ENCODE measurements at places on chromosomes 13 and 19.
A peak's percentile ranks its signal among the peaks of the same experiment; 100 is the strongest.

DNA sequence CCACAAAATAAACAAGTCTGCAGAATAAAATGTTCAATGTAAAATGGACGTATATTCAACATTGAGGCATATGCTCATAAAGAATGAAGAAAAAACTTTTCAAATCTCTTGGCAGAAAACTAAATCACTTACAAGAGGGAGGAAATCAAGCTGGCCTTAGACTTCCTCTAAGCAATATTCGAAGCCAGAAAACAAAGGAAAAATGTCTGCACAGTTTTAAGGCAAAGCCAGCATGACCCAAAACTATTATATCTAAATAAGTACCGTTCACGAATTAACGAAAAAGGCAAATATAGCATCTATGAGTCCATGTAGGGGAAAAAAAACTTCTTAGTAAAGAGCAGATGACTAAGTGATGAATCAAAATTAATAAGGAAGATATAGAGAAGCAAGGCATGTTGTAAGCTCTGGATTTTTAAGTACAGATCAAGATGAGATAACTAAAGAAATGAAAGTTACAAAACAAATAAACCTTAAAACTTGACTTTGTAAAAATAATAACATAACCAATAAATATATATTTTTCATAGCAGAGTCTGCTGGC, 101.3 kb downstream of the KCNRG start:
- no peak for DNase-seq

- DNase-seq: peak; percentile 95
Observed at GRCh38 chr19:6516018-6516658, 14.0 kb upstream of the TUBB4A start.

GRCh38 chr13:80586356-80586755, 245.4 kb upstream of the SPRY2 start:
- DNase-seq: no peak

- DNase-seq: no peak
Observed at GRCh38 chr13:40981949-40982348, 37.2 kb downstream of the ELF1 start.

DNA sequence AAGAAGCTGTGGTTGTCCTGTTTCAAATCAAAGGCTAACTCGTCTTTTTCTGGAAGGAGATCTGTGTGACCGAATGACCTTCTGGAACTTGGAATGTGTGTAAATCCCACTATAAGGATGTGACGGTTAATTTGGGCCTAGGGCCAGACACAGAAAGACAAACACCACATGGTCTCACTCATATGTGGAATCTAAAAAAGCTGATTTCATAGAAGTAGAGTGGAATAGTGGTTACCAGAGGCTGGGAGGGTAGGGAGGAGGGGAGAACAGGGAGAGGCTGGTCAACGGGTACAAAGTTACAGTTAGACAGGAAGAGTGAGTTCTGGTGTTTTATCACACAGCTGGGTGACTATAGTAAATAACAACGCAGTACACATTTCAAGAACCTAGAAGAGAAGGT, 39.3 kb upstream of the RGCC start:
- DNase-seq: no peak

DNA sequence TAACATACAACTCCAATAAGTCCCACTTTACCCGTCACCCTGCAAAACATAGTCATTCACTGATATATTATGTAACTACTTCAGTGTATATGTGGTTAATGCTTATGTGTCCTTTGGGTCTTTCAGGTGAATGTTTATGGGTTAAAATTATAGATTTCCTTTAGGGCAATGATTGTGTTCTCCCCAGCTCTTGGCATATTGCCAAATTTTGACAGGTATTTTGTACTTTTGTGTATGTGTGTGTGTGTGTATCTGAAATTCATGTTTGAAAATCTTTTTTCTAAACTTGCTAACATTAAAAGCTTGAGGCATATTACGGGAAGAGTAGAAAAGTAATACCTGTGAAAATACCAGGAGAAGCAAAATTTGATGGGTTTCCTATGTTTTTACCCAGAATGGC, 8.2 kb downstream of the CDK8 start:
- DNase-seq: no peak

DNA sequence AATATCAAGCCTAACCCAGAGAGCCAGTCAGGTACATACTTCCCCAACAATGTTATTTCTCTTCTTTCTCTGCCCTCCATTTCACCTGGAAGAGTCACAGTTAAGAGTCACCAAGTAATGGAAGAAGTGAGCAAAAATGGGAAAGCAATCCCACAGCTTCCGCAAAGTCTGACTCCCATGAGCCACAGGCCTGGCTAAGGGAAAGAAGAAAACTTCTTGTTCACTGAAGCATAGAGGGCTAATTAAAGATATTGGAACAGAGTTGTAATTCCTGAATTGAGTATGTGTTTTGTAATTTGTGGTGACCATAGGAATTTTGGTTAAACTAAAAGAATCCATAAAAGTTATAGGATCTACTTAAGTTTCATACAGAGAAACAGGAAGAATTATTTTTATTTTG, 830.9 kb upstream of the PCDH20 start:
- DNase-seq: no peak

DNA sequence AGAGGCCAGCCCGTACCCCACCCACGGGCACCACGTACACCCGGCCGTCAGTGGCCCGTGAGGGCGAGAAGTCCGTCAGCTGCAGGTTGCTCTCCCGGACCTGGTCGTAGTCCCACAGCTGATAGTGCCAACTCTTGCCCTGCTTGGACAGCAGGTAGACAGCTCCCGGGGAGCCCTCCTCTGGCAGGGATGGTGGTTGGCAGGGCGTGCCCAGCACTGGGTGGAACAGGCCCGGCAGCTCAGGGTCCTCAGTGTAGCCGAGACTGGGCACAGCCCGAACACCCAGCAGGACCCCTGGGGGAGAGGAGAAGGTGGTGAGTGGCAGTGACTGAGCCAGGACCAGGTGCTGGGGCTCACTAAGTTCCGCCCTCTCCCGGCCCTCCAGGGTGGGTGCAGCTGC, 7.8 kb downstream of the ACTMAP start:
- DNase-seq: no peak

DNA sequence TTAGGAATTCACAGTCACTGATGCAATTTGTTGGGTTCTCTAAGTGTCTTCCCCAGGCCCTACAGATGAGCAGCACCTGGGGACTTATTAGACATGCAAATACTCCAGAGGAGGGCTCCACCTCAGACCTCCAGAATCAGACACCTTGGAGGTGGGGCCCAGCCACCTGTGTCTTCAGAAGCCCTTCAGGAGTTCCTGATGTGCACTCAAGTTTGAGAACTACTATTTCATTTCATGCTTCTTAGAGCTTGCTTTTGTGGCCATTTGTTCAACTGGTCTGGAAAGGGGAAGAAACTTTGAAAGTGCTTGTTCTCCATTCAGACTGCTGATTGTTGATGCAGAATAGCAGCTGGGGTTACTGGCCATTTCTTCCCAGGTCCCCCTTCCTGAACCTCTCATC, 472.0 kb downstream of the COG6 start:
- DNase-seq: peak; percentile 33

DNA sequence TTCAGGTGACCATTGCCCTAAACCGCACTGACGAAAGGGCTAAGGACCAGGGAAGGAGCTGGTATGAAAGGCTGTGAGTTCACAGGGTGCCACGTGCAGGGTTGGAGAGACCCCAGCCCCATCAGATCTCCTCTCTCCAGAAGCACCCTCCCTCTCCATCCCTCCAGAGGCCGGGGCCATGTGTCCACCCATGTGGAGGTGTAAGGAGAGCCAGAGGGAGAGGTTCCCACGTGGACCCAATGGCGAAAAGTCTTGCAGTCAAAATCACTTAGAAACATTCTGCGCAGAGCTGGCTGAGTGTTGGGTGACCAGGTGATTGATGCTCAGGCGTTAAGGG, 168.3 kb downstream of the COL4A1 start:
- DNase-seq: no peak

- DNase-seq: no peak
Observed at GRCh38 chr19:2207008-2207407, 29.1 kb downstream of the PLEKHJ1 start.

DNA sequence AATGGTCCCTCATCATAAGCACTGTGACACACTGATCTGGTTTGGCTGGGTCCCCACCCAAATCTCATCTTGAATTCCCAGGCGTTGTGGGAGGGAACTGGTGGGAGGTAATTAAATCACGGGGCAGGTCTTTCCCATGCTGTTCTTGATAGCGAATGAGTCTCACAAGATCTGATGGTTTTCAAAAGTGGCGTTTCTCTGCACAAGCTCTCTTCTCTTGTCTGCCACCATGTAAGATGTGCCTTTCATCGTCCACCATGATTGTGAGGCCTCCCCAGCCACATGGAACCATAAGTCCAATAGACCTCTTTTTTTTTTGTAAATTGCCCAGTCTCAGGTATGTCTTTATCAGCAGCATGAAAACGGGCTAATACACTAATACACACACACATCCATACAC, 6.9 kb upstream of the GPR4 start:
- DNase-seq: no peak

DNA sequence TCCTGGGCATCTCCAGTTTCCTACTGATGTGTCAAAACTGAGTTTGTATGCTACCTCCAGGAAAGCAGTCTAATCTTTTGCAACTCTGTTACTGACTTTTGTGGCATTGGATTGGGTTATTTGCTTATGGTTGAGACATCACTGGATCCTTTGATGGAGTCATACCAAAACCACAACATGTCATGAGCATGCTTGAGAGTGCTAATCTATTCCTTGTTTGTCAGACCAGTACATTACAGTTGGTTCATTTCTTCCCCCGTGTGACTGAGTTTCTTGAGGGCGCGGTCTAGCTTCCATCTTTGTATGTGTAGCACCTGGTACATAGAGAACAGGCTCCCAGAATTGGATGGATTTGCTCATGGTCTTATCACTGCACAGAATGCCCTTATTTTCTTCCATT, 43.2 kb downstream of the SUGT1 start:
- DNase-seq: peak; percentile 42

- peak; percentile 74 for DNase-seq
Observed at GRCh38 chr19:1213391-1214286, 8.1 kb downstream of the STK11 start.

DNA sequence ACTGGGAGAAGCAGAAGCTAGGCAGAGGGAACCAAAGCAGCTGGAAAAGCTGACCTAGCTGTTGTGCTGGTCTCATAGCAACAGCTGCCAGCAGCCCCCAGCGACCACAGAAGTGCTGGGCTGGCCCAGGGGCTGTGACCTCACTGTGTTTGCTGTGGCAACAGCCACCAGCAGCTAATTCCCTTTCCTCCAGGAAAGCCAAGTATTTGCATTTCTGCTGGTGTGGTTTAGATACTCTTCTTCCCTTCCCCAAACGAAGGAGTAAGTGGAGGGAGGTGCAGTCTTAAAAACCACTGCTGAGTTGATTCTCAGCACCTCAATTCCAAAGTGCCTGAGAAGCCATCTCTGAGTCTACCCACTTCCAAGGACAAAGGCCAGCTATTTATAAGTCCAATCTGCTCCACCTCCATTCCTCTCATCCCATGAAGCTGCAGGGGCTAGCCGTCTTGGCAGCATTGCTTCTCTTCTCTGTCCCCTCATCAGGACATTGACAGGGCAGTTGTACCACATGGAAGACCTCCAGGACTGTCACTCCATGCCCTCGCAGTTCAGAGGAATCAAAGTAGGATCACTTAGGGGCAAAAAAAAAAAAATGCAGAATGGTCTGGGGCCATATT, 11.5 kb upstream of the CCDC97 start:
- DNase-seq: peak; percentile 69

DNA sequence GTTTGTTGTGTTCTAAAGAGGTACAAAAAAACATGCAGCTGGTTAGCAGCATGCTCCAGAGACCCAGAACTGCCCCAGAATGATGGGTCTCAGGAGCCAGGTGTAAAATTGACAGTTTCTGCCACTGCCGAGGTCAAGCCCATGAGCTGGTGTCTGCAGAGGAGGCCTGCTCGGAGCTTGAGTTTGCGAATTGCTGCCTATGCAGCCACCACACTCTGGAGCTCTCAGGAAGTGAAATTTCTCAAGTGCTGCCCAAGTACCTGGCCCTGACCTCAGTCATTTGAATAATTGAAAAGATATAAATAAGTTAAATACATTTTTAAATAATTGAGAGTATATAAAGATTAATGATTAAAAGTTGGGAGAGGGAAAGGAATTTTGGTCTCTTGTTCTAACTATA, 66.4 kb downstream of the ZAR1L start:
- DNase-seq: peak; percentile 64

DNA sequence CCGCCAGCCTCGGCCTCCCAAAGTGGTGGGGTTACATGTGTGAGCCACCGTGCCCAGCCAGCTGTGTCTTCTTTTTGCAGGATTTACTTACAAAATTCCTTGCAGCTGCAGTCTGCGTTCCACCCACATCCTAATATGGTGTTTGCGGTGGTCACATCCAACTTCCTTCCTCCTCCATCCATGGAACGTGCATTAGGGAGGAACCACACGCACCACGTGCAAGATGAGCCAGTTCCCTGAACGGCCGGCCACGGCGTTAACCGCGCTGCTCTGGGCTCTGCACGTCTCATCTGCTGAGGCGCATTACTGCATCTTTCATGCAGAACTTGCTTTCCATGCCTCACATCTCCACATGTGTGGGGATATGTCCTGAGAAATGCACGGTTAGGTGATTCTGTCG, 13.0 kb upstream of the SIGLEC11 start:
- no peak for DNase-seq

DNA sequence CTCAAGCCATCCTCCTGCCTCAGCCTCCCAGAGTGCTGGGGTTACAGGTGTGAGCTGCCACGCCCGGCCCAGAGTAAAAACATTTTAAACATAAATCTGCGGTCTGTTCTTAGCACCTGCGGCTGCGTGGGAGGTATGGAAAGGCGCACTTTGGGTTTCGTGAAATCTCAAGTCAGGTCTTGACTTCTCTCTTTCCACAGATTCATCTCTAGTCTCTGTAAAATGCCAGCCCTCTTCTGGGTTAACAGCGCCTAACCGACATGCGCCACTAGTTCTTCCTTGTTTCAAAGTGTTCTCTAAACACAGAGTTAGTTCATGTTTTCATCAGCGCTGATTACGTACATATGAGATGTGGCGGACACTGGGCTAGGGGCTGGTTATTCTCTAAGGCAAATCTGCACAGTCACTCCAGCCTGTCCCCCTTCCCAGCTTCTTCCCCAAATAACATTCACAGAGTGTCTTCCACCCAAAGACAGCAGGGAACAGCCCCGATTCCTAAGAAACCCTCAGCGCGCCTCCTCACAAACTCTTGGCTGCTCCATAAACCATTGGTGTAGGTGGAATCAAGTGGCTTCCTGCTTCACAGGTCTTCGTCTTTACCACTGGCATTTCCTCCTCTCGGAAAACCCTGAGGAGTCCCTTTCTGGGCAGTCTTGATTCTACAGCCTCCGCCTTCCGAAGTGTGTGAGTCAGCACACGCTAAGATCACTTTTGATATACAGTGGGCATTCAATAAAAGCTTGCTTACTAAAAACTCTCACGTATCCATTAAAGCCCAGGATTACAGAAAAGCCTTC, 1.4 kb downstream of the PARP4 start:
- DNase-seq: peak; percentile 81
